Omental fat pad (tissue), 4 donors: ENCODE measurements at places on chromosomes 6 and 20. TPM values are rescaled to one million over a fixed set of nuclear protein-coding genes. Genes with fewer than 3 reads are reported as not detected.

- no peak for DNase-seq
These were observed 1.2 kb downstream of the NCOA5 start for GRCh38 chr20:46088409-46089166.

GRCh38 chr20:44455126-44455525 is 20.5 kb upstream of the TTPAL start:
- DNase-seq: no peak

- DNase-seq: no peak
These were observed 66.6 kb downstream of the EZR start for GRCh38 chr6:158752613-158753012.

DNA sequence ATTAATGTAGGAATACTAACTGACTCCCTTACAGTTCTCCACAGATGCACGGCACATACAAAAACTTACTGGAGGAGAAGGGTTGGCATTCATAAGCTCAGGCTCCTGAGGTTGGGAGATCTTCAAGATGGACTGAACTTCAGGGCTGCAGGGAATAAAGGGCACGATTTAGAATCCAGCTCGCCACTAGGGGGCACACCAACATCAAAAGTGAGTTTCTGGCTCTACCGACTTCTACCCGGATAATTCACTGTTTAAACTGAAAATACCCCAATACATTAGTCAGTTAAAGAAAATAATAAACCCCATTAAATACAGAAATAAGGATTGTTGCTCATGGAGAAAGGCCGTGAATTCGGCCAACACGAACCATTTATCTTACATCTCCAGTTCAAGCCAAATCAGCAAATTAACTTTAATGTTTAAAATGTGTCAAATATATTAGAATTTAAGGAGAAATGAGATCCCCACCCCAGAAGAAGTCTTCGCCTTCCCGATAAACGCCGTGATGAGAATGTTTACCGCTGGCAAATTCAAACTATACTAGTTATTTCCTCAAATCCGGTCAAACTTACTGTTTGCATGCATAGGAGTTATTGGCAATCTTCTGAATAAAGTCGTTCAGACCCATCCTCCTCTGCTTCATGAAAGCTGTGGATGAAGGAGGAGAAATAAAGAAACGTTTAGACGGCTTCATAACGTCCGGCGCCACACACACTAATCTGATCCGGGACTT is 121.7 kb upstream of the SLC2A12 start:
- DNase-seq: peak; percentile 87

- no peak for DNase-seq
These were observed 51.2 kb downstream of the YTHDF1 start for GRCh38 chr20:63164484-63165355.

DNA sequence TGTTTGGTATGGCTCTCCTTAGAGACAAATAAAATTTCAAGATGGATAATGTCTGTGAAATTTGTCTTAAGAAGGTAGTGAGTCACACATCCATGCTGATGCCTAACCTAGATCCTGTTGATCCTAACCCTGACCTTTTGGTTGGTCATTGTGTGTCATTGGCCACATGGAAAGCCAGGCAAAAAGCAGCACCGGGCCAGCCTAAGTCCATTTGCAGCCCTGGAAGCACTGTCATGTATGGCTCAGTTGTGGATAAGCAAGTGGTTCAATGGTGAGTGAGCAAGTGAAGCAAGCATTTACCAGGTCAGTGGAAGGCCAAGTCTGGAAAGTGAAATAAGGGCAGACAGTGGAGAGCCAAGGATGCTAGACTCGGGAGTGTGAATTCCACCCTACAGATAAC is 12.1 kb upstream of the XRN2 start:
- DNase-seq: no peak

DNA sequence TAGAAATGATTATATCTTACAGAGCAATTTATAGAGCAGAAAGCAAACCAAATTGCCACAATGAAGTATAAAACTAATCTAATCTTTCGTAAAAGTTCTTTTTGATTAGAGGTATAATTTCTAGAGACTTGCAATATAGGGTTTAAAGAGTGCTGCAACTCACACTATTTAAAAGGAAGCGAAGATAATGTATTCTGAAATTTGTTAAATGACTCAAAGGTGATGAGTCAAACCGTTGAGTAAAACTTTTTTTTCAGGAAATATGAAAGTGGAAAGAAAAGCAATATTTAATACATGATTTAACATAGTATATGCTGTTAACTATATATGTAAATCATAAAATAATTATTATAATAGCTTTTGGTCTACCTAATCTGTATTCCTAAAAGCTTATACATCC is 133.6 kb downstream of the SYNE1 start:
- DNase-seq: no peak

GRCh38 chr20:58576603-58576970 is 61.4 kb upstream of the APCDD1L start:
- no peak for DNase-seq

DNA sequence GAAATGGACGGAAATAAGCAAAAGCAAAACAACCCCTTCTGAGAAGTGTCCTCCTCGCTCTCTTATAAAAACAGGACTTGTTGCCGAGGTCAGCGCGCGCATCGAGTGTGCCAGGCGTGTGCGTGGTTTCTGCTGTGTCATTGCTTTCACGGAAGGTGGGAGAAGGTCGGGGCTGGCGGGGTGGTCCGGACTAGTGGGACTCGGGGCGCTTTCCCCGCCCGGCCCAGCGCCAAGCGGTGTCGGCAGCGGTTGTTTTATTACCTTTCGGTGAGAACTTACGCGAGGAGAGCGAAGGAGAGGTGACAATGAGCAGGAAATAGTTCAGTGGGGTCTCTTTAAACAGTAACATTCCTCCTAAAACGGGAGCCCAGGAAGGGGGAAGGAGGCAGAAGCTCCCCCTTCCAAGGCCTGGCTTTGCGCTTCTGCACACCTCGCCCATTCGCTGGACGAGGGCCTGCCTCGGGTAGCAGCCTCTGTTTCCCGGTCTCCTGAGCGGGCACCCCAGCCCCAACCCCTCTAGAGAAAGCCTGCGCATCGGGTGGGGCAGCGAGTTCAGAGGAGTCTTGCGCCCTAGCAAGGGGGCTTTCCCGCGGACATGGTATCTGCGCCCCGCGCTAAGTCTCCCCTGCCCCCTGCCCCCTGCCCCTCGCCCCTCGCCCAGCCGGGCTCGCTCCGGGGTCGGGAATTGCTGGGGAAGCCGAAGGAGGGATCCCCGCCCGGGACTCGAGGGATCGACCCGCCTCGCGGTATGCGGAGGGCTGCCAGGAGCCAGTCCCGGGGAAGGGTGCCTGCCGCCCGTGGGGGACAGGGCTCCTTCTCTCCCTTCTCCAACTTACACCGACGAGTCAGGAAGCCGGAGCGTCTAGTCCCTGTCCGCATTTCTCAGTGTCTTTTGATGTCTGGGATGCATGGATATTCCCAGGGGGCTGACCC is 1.2 kb upstream of the TBXT start:
- DNase-seq: no peak

DNA sequence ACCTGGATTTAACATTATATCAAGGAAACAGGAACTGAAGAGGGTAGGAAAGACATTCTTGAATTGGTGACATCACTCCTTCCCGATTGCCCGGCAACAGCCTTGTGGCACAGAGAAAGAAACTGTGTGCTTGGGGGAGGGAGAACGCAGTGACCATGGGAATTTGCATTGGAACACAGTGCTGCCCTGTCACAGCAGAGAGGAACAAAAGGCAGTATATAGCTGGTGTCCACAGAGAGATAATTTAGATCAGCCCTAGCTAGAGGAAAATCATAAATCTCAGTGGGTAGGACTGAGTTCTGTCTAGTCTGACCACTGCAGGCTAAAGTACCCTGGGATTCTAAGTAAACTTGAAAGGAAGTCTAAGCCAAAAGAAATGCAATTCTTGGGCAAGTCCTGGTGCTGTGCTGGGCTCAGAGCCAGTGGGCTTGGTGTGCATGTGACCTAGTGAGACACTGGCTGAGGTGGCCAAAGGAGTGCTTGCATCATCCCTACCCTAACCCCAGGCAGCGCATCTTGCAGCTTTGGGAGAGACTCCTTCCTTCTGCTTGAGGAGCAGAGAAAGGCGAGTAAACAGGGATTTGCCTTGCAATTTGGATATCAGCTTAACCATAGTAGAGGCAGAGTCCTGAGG is 697.6 kb downstream of the HACE1 start:
- DNase-seq: no peak

DNA sequence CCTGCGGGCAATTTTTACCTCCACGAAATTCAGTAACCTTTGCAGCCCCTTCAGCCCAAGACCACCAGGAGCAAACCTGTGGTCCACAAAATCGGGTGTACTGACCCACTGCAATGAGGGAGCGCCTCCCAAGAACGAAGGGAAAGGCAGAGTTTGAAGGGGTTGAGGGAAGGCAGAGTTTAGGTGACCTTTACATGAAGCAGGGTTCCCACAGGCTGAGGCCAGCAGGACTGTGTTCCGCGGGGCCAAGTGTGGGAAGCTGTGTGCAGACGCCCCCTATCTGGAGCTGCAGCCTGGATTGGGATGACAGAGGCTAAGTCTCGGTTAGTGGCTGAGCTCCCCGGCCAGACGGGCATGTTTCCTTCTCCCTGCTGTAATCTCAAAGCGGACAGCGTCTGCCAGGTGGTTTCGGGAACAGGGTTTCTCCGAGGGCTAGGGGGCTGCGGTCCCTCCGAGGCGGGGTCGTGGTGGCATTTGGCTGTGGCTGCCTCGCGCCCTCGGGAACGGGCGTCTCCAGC is 826 bp upstream of the PYGB start:
- DNase-seq: no peak

- DNase-seq: no peak
These were observed 33.2 kb upstream of the MYB start for GRCh38 chr6:135147637-135148592.

GRCh38 chr20:45448270-45448669 is 21.3 kb upstream of the WFDC2 start:
- DNase-seq: no peak

DNA sequence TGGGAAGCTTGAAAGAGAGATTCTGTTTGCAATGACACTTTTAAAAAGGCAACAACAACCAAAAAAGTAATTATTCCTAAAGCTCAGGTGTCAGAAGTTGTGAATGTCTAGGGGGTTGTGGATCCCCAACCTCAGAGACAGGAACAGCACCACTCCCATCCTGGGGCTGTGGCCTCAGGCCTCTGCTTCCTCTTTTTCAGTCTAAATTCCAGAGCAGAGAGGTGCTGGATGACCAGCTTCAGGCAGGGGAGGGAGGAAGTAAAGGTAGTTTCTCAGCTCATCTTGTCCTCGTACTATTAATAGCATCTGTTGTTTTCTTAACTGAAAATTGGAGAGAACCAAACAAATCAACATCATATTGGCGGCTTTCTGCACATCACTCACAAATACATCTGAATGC is 8.3 kb downstream of the NT5E start:
- DNase-seq: no peak

- no peak for DNase-seq
These were observed 283.6 kb downstream of the PTPRT start for GRCh38 chr20:42906120-42906519.

GRCh38 chr20:15767586-15767985 is 805.7 kb downstream of the KIF16B start:
- no peak for DNase-seq

GRCh38 chr6:46254946-46255345 is 84.2 kb upstream of the ENPP5 start:
- DNase-seq: no peak

DNA sequence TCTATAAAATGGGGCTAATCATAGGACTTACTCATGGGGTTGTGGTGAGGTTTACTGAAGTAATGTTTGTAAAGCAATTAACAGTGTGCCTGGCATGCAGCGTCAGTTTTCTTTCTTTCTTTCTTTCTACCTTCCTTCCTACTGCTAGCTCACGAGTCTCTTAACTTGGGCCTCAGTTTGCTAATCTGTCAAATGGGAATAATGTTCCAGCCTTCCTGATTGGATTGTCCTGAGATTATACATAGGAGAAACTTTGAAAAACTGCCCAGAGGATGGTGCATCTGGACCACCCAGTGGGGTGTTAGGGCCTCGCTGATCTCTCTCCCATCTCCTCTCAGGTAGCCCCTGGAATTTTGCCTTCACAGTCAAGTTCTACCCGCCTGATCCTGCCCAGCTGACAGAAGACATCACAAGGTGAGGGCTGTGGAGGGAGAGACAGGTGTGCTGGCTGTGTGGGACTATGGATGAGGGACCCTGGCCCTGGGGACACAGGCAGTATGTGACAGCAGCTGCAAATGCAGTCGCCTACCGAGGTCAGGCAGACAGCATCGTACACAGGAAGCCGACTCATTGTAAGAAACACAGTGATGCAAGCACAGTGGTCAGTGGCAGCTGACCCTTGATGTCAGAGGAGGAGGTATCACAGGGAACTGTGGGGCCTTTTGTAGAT is 27.5 kb downstream of the EPB41L1 start:
- DNase-seq: no peak

GRCh38 chr6:111129013-111129412 is 41.7 kb downstream of the SLC16A10 start:
- no peak for DNase-seq

DNA sequence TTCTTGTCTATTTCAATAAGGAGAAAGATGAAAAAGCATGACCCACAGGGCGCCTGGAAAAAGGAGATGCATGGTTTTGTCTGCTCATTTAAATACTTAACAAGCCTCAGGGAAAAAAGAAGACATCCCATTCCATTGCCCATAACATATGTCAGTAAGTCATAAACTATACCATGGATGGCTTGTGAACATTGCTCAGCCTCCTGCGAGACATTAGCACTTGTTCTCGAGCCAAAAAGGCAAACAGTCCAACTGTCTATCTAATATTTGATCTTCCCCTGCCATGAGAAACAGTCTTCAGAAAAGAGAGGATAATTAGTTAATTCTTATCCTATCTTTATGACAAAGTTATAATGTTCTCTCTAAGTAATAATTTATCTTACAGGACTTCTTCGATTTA is 527.4 kb downstream of the HACE1 start:
- DNase-seq: no peak

- no peak for DNase-seq
These were observed 1.4 kb upstream of the MAN1A1 start for GRCh38 chr6:119350952-119351372.

The SUMO4 gene
- 4.1 TPM for total RNA-seq

The OXT gene
- not detected for total RNA-seq

The DPPA5 gene
- not detected for total RNA-seq

The TOX2 gene
- 1.6 TPM for total RNA-seq

The RNF8 gene
- 17.0 TPM for total RNA-seq

The CCN5 gene
- 81.7 TPM for total RNA-seq

The FAM184A gene
- 4.4 TPM for total RNA-seq

The VNN1 gene
- 2.5 TPM for total RNA-seq

The HBS1L gene
- 39.2 TPM for total RNA-seq

The C20orf144 gene
- not detected for total RNA-seq

The ETV7 gene
- total RNA-seq: 1.0 TPM

The PTPRA gene
- 63.7 TPM for total RNA-seq

The SOX18 gene
- 2.9 TPM for total RNA-seq

The ZBP1 gene
- total RNA-seq: 0.56 TPM
